GM19239 (cell line): ENCODE measurements at places on chromosomes 4 and X.

DNA sequence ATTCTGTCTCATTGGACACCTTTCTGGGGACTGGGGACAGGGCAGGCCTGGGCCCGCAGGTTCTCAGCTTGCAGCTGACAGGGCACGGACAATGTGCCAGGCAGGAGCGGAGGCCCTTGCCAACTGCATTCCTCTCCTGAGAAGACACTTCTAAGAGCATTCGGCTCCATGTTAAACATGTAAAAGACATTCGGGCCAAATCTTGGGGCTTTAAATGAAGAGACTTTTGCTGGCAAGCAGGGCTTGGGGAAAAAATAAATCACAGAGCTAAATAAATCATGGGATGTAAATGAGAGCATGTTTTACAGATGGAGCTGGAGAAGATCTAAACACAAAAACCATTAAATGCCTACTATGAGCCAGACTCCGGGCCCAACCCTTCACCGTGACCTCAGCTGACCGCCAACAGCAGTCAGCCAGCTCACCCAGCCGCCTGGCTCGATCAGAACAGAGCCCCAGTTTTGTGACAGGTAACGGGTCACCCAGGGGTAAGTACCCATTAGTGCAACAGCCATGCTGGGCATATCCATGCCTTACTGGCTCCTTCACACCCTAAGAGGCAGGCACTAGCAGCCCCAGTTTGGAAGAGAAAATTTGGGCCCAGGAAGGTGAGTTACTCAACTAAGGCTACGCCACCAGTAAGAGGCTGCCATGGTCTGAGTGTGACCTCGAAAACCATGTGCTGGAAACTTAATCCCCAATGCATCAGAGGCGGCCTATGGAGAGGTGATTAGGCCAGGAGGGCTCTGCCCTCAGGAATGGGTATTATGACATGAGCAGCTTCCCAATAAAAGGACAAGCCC lies 14.7 kb downstream of the WDR1 start:
- DNase-seq: no peak

- DNase-seq: no peak
Measured at GRCh38 chrX:148691456-148691855, 191.0 kb downstream of the AFF2 start.

GRCh38 chr4:44661940-44662622 lies 10.7 kb upstream of the YIPF7 start:
- DNase-seq: no peak

DNA sequence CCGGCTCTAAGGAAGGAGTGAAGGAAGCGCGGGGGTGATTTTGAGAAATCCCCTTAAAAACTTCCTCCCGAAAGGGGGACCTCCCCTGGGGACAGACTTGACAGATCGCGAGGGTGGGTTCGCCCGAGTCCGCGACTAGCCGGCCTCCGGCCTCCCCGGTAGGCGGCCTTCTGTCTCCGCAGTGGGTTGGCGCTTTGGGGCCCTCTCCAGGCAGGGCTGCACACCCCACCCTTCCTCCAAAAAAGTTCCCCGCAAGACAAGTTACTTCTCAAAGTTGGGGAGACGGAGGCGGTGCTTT lies 24.8 kb downstream of the HOPX start:
- no peak for DNase-seq

DNA sequence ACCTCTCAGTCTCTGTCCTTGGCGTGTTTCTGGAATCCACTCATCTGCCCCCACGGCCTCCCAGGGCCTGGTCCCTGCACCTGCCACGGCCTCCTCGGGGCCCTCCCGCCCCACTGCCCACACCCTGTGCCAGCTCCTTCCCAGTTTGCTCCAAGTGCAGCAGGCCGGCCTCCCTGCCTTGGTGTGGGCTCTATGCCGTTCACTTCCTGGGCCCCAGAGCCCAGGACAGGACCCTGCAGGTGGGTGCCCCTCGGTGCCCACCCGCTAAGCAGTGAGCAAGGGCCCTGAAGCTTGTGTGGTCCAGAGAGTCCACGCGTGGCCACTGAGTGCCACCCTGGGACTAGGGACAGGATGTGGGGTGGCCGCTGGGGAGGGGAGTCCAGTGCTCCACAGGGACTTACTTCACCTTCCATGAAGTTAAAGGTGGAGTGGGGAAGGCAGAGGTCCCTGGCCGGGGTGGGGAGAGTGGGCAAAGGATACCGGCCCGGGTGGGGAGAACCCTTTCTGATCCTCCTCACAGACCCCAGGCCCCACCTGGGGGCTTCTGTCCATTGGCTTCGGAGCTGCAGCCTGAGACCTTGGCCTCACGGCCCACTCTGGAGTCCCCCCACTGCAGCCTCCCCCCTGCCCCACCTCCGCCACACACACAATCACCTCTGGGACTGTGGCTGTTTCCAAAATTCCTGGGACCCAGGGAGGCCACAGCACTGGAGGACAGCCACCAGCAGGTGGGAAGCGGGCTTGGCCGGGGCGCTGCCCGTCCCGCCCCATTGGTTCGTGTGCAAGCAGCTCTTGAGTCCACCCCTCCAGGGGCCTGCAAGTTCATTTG lies 60.0 kb upstream of the NKX1-1 start:
- DNase-seq: no peak

GRCh38 chrX:127011629-127012028 lies 192.1 kb downstream of the PRR32 start:
- DNase-seq: no peak

DNA sequence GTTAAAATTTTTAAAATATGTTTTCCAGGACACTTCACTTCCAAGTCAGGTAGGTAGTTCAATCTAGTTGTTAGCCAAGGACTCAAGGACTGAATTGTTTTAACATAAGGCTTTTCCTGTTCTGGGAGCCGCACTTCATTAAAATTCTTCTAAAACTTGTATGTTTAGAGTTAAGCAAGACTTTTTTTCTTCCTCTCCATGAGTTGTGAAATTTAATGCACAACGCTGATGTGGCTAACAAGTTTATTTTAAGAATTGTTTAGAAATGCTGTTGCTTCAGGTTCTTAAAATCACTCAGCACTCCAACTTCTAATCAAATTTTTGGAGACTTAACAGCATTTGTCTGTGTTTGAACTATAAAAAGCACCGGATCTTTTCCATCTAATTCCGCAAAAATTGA lies 49.7 kb downstream of the XIAP start:
- DNase-seq: no peak

DNA sequence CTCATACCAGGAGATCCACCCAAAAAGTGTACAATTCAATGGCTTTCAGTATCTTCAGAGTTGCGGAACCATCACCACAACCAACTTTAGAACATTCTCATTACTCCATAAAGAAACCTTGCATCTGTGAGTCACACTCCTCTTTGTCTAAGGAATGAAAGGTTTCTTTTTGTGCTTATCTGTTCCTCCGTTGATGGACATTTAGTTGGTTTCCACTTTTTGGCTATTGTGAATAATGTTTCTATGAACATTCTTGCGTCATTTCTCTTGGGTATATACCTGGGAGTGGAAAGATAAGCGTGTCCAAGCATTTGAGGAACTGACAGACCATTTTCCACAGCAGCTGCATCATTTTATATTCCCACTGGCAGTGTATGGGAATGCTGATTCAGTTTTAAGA lies 10.6 kb downstream of the FAM184B start:
- DNase-seq: no peak

DNA sequence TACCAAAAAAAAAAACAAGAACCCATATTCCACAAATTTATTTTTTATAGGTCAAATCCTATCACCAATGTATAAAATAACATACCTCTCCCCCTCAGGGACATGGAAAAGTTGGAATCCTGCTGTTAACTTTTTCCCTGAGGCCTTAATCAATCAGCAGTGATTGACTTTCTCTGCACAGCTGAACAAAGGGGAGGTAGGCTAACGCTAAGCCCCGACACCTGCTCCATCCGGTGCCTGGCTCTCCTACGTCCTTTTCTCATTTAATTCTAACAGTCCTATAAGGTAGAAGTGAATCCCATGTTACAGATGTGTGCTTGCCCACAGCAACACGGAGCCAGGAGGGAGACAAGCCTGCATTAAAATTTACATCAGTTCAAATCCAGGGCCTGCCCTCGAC lies 2.8 kb downstream of the CENPU start:
- no peak for DNase-seq

- no peak for DNase-seq
Measured at GRCh38 chr4:59200992-59201391, 1999.1 kb upstream of the ADGRL3 start.

- DNase-seq: no peak
Measured at GRCh38 chr4:87015416-87015815, 80.6 kb downstream of the AFF1 start.

GRCh38 chr4:86472377-86473019 lies 112.6 kb upstream of the MAPK10 start:
- no peak for DNase-seq

- no peak for DNase-seq
Measured at GRCh38 chrX:16124201-16124600, 836 bp downstream of the GRPR start.

- no peak for DNase-seq
Measured at GRCh38 chrX:153984351-153985178, 12.0 kb downstream of the TMEM187 start.

- DNase-seq: no peak
Measured at GRCh38 chr4:110609044-110609750, 13.7 kb downstream of the PITX2 start.

DNA sequence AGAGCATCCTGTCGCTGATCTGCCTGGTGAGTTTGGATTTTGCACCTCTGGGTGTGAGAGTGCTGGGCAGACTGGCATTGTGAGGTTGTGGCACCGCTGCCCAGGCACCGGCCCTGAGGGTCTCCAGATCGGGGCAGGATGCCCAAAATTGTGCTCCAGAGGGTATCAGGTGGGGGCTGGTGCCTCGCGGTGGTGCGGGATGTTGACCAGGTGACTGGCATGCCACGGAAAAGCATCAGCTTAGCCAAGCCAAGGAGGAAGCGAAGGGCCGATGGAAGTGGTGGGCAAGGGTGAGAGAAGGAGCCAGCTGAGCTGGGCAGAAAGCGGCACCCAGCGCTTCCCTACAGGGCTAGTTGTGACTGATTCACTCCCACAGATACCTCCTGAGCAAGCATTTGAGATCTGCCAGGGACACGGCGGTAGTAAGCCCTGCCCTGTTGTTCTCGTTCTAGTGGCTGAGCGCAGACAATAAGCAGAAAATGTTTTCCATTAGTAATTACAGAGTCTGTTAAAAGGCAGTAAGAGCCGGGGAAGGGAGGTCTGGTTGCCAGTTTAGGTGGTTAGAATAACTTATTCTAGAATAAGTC lies 809 bp downstream of the ZFP92 start:
- DNase-seq: no peak

DNA sequence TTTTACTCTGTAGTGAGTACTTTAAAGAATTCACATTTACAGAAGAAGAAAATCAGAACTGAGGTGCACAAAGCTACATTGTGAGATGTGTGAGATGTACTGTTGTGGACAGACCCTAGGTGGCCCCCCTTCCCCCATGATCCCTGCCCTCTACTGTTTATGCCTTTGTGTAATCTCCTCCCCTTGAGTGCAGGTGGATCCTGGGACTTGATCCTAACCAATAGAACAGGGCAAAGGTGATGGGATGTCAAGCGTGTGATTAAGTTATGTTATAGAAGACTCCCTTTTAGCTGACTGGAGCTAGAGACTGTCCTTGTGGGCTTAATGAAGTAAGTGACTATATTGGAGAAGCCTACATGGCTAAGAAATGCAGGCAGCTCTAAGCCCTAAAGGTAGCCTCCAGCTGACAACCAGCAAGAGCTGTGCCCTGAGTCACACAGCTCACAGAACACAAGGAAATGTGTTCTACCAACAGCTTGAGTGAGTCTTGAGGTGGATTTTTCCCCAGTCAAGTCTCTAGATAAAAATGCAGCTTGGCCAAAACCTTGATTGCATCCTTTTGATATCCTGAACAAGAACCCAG lies 225.2 kb upstream of the LEF1 start:
- no peak for DNase-seq

DNA sequence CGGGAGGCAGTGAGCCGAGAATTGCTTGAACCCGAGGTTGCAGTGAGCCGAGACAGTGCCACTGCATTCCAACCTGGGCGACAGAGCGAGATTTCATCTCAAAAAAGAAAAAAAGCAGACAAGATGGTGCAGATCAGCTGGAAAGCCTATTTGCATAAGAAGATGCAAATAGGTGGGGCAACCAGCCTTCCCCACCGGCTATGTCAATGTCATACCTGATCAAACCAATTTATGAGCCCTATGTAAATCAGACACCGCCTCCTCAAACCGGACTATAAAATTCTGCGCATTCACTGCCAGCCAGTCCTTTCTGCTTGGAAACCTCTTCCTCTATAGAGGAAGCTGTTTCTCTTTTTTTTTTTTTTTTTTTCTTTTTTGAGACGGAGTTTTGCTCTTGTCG lies 64.5 kb upstream of the CHRNA9 start:
- DNase-seq: no peak

- DNase-seq: no peak
Measured at GRCh38 chr4:135244056-135244455, 1042.5 kb upstream of the PABPC4L start.

- no peak for DNase-seq
Measured at GRCh38 chr4:176189891-176190795, 5.2 kb downstream of the SPATA4 start.

DNA sequence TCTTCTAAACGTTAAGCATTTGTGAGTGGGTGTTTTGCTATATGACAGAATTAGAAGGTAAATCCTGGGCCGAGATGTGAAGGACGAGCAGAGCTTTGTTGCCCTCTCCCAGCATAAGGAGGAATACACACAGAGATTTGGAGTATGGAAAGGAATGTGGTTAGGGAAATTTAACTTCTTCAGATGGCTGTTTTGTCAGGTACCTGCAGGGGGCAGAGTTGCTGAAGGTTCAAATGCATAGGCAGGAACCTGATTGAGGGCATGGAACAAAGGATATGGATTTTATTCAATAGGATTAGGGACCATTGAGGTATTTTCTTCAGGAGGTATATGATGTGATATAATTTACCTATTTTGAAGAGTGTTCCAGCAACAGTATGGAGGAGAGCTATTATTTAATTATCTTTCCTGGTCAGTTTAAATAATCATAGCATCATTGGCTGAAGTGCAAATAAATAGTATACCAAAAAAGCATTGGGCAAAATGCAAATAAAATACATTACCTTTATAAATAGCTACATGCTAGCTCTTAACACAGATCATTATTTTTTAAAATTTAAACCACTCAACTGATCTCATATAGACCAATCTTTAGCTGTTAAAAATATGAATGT lies 143.6 kb downstream of the SLIT2 start:
- no peak for DNase-seq

GRCh38 chr4:38177035-38177546 lies 216.9 kb downstream of the PTTG2 start:
- DNase-seq: no peak

GRCh38 chrX:118360429-118361125 lies 14.7 kb downstream of the WDR44 start:
- no peak for DNase-seq

GRCh38 chr4:163758032-163758431 lies 263.5 kb downstream of the TMA16 start:
- no peak for DNase-seq

GRCh38 chr4:24245491-24245820 lies 338.9 kb downstream of the DHX15 start:
- DNase-seq: no peak

- DNase-seq: peak; percentile 39
Measured at GRCh38 chr4:150079081-150079581, 886 bp downstream of the DCLK2 start.
